Heart left ventricle (tissue), 16 donors: ENCODE measurements at places on chromosomes 3 and 15.

DNA sequence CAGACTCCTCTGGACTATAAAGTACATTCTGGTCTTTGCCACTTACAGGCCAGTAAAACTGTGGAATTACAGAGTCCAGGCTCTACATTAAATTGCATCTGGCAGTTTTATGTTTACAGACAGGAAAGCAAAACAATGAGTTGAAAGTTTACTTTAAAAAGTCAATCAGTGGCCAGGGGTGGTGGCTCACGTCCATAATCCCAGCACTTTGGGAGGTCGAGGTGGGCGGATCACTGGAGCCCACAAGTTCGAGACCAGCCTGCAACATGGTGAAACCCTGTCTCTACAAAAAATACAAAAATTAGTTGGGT lies 53.8 kb downstream of the TM4SF4 start:
- no peaks in the 10 kb centered on the region for H3K27me3 ChIP-seq
- H3K4me1 ChIP-seq, result no peaks in the 10 kb centered on the region
- peak overlapping the region; percentile 64 for H3K27ac ChIP-seq
- no peak for DNase-seq
- H3K4me3 ChIP-seq, result no peak overlapping the region
- peaks cover 31% of the 10 kb centered on the region for H3K36me3 ChIP-seq

- H3K4me1 ChIP-seq, result no peaks in the 10 kb centered on the region
- no peak overlapping the region for H3K4me3 ChIP-seq
- DNase-seq, result no peak
These were observed 92.1 kb downstream of the DTWD1 start for GRCh38 chr15:49712846-49713450.

GRCh38 chr3:36972163-36972562 lies 20.8 kb downstream of the EPM2AIP1 start:
- H3K27ac ChIP-seq, result no peak overlapping the region
- H3K4me1 ChIP-seq, result peaks cover 11% of the 10 kb centered on the region
- no peaks in the 10 kb centered on the region for H3K36me3 ChIP-seq
- no peak overlapping the region for H3K4me3 ChIP-seq

GRCh38 chr15:63244399-63244798 lies 33.0 kb upstream of the APH1B start:
- H3K36me3 ChIP-seq, result peaks cover 17% of the 10 kb centered on the region
- H3K27me3 ChIP-seq, result no peaks in the 10 kb centered on the region
- H3K4me1 ChIP-seq, result no peaks in the 10 kb centered on the region
- H3K27ac ChIP-seq, result peak overlapping the region; percentile 69
- H3K4me3 ChIP-seq, result no peak overlapping the region

DNA sequence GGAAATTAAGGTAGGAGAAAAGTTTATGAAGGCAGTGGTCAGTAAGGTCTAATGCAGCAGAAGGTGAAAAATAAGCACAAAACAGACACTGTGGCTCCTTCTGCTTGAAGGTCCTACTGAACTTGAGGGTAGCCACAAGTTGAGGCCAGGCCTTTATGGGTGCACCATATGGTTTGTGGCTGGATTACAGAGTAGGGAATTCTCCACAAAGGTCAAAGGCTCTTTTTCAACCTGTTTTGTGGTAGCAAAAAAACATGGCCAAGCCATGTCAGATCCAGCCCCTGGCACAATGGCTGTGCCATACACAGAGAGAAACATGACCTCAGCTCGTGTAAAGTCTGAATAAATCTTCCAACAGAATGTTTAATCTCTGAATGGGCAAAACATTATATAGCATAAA lies 214.0 kb downstream of the SATB1 start:
- no peak overlapping the region for H3K4me3 ChIP-seq
- no peak for DNase-seq
- H3K4me1 ChIP-seq, result no peaks in the 10 kb centered on the region
- no peak overlapping the region for H3K27ac ChIP-seq

GRCh38 chr3:64575211-64575844 lies 112.5 kb downstream of the ADAMTS9 start:
- no peak for DNase-seq
- H3K36me3 ChIP-seq, result no peaks in the 10 kb centered on the region
- no peak overlapping the region for H3K27ac ChIP-seq
- no peaks in the 10 kb centered on the region for H3K4me1 ChIP-seq
- no peaks in the 10 kb centered on the region for H3K27me3 ChIP-seq
- H3K4me3 ChIP-seq, result no peak overlapping the region

GRCh38 chr3:24498796-24499195 lies 4.1 kb upstream of the THRB start:
- H3K4me3 ChIP-seq, result no peak overlapping the region
- no peaks in the 10 kb centered on the region for H3K36me3 ChIP-seq
- H3K27me3 ChIP-seq, result no peaks in the 10 kb centered on the region
- H3K27ac ChIP-seq, result no peak overlapping the region
- H3K4me1 ChIP-seq, result peaks cover 10% of the 10 kb centered on the region
- DNase-seq, result no peak

DNA sequence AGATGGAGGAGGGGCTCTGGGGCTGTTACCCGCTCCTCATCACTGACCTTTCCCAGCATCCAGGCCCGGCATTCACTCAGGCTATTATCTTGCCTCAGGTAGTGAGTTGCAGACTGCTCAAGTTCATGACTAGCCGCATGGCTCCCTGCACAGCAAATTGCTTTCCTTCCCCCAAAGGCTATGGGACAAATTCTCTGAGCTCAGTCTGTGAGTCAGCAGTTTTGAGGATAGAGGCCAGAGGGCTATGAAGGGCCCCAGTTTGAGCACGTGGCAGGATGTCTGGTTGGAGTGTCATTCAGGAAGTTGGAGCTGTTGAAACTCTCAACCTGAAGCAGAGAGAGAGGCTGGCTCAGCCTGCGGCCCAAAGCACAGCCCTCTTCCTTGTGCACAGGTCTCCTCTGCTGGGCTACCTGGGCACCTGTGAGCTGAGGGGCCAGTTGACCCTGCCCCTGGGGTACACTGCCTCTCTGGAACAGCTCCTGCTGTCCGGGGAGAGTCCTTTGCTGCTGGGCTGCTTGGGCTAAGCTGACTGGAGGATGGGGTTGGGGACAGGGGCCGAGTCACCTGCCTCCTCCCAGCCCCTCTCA lies 7.9 kb downstream of the FAH start:
- H3K27ac ChIP-seq, result peak overlapping the region; percentile 72
- peak; percentile 62 for DNase-seq
- no peaks in the 10 kb centered on the region for H3K27me3 ChIP-seq
- no peaks in the 10 kb centered on the region for H3K36me3 ChIP-seq
- H3K4me3 ChIP-seq, result no peak overlapping the region

DNA sequence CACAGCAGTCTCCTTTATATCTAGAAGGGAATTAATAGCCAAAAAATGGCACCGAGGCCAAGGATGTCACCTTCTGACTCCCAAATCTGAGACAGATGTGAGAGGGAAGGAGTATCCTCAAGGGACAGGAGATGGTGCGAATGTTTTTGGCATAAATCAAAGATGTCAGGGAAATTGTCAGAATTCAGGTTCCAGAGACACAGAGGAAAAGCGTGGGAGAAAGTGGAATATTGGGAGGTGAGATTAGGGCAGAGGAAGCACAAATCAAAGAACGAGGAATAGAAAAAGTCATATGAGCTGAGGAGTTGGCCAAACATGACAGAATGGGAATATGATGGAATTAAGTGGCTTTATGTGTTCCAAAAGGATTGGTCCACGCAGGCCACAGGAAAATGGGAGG lies 6.0 kb downstream of the CCR5AS start:
- no peaks in the 10 kb centered on the region for H3K27me3 ChIP-seq
- H3K4me1 ChIP-seq, result peaks cover 8% of the 10 kb centered on the region
- no peaks in the 10 kb centered on the region for H3K36me3 ChIP-seq
- no peak for DNase-seq

- H3K27ac ChIP-seq, result peak overlapping the region; percentile 79
- H3K4me3 ChIP-seq, result no peak overlapping the region
- no peak for DNase-seq
- no peaks in the 10 kb centered on the region for H3K27me3 ChIP-seq
These were observed 66.0 kb downstream of the PLD1 start for GRCh38 chr3:171744158-171744741.

DNA sequence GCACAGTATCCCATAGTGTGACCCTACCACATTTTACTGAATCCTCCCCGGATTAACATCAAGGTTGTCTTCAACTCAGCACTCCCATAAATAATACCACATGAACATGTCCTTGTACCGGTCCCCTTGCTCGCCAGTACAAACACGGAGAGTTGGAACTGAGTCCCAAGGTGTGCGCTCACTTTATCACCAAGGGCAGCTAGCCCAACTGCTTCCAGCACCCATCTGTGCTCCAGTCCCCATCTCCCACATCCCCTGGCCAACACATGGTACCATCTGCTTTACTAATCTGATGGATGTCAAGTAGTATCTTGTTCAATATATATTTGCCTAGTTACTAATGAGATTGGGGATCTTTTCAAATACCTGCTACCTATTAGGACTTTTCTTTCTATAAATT lies 64.7 kb downstream of the ISG20 start:
- peaks cover 10% of the 10 kb centered on the region for H3K4me1 ChIP-seq
- no peak overlapping the region for H3K4me3 ChIP-seq
- H3K27me3 ChIP-seq, result peaks cover 5% of the 10 kb centered on the region
- H3K36me3 ChIP-seq, result no peaks in the 10 kb centered on the region
- H3K27ac ChIP-seq, result no peak overlapping the region

DNA sequence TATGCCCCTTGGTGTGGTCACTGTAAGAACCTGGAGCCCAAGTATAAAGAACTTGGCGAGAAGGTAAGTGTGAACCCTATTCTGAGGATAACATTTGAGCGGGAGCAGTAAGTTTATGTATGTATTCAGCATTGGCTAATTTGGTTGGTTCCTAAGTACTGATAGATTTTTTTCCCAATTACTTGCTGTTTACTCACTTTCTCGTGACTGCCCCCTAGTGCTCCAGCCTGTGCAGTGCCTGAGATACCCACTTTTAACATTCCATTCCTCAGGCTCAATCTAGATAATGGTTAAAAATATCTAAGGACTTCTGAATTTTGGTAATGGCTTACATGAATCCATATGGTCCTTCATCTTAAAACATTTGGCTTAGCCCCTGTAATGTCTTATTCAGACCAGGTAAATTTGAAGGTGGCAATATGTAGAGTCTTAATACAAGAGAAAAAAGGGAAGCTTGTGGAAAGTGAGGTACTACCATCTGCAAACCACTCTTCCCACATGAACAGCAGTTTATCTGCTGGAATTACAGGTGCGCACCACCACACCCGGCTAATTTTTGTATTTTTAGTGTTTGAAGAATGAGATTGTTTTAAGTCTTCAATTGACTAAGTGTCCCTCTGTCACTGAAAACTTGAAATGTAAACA lies 7.1 kb downstream of the ELL3 start:
- H3K36me3 ChIP-seq, result peaks cover 92% of the 10 kb centered on the region
- peak; percentile 25 for DNase-seq
- H3K4me3 ChIP-seq, result no peak overlapping the region
- no peak overlapping the region for H3K27ac ChIP-seq
- no peaks in the 10 kb centered on the region for H3K27me3 ChIP-seq
- no peaks in the 10 kb centered on the region for H3K4me1 ChIP-seq

- no peak overlapping the region for H3K27ac ChIP-seq
- DNase-seq, result no peak
- no peak overlapping the region for H3K4me3 ChIP-seq
- no peaks in the 10 kb centered on the region for H3K4me1 ChIP-seq
- no peaks in the 10 kb centered on the region for H3K27me3 ChIP-seq
- peaks cover 11% of the 10 kb centered on the region for H3K36me3 ChIP-seq
These were observed 8.9 kb downstream of the MCM2 start for GRCh38 chr3:127606981-127607595.

GRCh38 chr3:129529436-129530210 lies 1.2 kb downstream of the RHO start:
- H3K4me1 ChIP-seq, result no peaks in the 10 kb centered on the region
- no peaks in the 10 kb centered on the region for H3K27me3 ChIP-seq
- no peak for DNase-seq
- H3K36me3 ChIP-seq, result no peaks in the 10 kb centered on the region
- no peak overlapping the region for H3K27ac ChIP-seq
- no peak overlapping the region for H3K4me3 ChIP-seq

DNA sequence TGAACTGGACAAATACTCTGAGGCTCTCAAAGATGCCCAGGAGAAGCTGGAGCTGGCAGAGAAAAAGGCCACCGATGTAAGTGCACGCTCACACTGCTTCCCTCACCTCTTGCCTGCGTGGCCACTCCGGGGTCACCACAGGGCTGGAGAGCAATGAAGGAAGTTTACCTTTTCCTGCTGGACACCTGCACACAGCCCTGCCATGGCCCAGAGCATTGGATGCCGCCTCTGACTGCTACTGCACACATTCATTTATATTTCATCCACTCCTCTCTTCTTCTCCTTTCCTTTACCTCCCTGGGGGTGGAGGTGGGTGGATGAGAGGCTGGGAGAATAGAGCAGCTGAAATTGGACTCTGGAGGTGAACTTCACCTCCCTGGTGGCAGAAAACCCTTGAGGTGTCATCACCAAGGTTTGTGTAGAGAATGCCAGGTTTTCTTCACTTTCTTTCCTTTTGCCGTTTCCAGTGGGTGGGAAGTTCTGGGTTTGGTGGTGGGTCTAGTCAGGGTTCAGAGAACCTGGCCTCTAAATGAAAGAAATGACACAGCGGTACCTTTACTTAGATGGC lies 1.6 kb downstream of the TPM1 start:
- H3K4me1 ChIP-seq, result peaks cover 56% of the 10 kb centered on the region
- H3K27ac ChIP-seq, result peak overlapping the region; percentile 96
- peak overlapping the region; percentile 87 for H3K4me3 ChIP-seq
- no peaks in the 10 kb centered on the region for H3K27me3 ChIP-seq

DNA sequence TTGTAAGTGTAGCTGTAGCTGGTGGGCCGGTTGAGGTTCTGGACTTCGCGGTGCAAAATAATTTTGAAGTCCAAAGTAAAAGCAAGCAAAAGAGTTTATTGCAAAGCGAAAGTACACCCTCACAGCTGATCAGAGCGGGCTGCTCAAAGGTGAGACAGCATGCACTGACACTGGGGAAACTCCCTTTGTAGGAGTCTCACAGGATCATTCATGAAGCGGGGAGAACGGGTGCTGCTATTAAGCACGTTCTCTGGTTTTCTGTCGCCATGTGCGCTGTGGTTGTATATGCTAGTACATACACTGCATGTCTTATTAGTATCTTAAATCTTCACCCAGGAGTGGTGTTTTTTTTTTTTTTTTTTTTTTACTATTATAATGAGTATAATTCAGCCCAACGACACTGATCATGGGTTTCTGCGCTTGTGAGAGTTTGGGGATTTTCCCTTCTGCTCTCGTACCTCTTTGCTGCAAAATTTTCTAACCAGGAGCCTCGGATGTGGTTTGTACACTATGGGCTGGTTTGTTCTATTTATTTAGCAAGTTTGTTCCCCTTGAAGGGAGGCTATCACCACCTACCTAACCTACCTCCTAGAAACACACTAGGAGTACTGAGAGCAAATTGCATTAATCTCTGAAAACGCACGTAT lies 1.4 kb upstream of the AP4E1 start:
- no peaks in the 10 kb centered on the region for H3K36me3 ChIP-seq
- peaks cover 30% of the 10 kb centered on the region for H3K4me1 ChIP-seq

- no peak overlapping the region for H3K4me3 ChIP-seq
- no peak overlapping the region for H3K27ac ChIP-seq
- no peaks in the 10 kb centered on the region for H3K27me3 ChIP-seq
- no peak for DNase-seq
- no peaks in the 10 kb centered on the region for H3K4me1 ChIP-seq
- no peaks in the 10 kb centered on the region for H3K36me3 ChIP-seq
These were observed 250.5 kb upstream of the VEPH1 start for GRCh38 chr3:157753787-157754136.

- no peaks in the 10 kb centered on the region for H3K27me3 ChIP-seq
- no peaks in the 10 kb centered on the region for H3K36me3 ChIP-seq
- peaks cover 8% of the 10 kb centered on the region for H3K4me1 ChIP-seq
- no peak overlapping the region for H3K4me3 ChIP-seq
- peak overlapping the region; percentile 55 for H3K27ac ChIP-seq
These were observed 305.4 kb upstream of the ROPN1 start for GRCh38 chr3:124297062-124297980.

GRCh38 chr3:193498215-193498614 lies 56.5 kb downstream of the ATP13A4 start:
- DNase-seq, result no peak
- H3K27me3 ChIP-seq, result no peaks in the 10 kb centered on the region
- H3K36me3 ChIP-seq, result no peaks in the 10 kb centered on the region
- H3K4me1 ChIP-seq, result no peaks in the 10 kb centered on the region
